Mesothelial cell of epicardium (in vitro differentiated cells): ENCODE measurements at places on chromosomes 7 and 10. TPM values are rescaled to one million over a fixed set of nuclear protein-coding genes. Genes with fewer than 3 reads are reported as not detected.

The RAB11FIP2 gene
- 29.5 to 32.5 TPM (median 31.8 TPM) in 3 replicates for total RNA-seq

DNA sequence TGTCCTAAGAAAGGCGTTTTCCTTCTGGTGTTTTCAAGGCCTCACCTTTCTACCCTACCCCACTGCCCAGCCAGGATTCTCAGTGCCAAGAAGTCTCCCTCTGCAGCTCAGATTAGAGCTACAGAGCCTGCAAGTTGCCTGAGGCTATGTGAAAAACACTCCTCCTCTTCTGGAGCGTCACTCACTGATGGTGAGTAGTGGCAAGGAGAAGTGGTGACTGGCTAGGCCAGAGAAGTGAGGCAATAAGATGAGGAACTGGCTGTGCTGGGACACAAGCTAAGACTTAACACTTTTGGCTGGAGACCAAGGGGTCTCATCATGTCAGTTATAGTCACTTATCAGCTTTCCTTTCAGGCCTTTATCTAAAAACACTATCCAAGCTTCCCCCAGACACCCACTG is 86.7 kb upstream of the PRKAR2B start:
- H3K27me3 ChIP-seq: peaks cover 4% of the 10 kb centered on the region
- H3K36me3 ChIP-seq: no peaks in the 10 kb centered on the region
- DNase-seq: no peak
- H3K4me3 ChIP-seq: no peak overlapping the region
- no peak overlapping the region for H3K27ac ChIP-seq

The VPS37D gene
- 15.4 to 16.7 TPM (median 16.1 TPM) in 3 replicates for total RNA-seq

- no peaks in the 10 kb centered on the region for H3K27me3 ChIP-seq
- no peak for DNase-seq
- peaks cover 5% of the 10 kb centered on the region for H3K4me1 ChIP-seq
- no peak overlapping the region for H3K4me3 ChIP-seq
These were observed 516.5 kb upstream of the ANKRD30A start for GRCh38 chr10:36608866-36609265.

- no peak for DNase-seq
- H3K27ac ChIP-seq: no peak overlapping the region
- no peaks in the 10 kb centered on the region for H3K36me3 ChIP-seq
- no peak overlapping the region for H3K4me3 ChIP-seq
- peaks cover 5% of the 10 kb centered on the region for H3K4me1 ChIP-seq
These were observed 995.7 kb downstream of the TYW1 start for GRCh38 chr7:67992287-67992686.

The KDM7A gene
- total RNA-seq: 6.5 to 8.4 TPM (median 6.6 TPM) in 3 replicates

- no peak for DNase-seq
- no peaks in the 10 kb centered on the region for H3K36me3 ChIP-seq
- H3K27me3 ChIP-seq: peaks cover 29% of the 10 kb centered on the region
- no peak overlapping the region for H3K4me3 ChIP-seq
- H3K27ac ChIP-seq: no peak overlapping the region
These were observed 65.8 kb downstream of the ENTPD1 start for GRCh38 chr10:95821720-95822119.

GRCh38 chr7:41637049-41637448 is 65.8 kb downstream of the INHBA start:
- no peaks in the 10 kb centered on the region for H3K27me3 ChIP-seq
- no peak overlapping the region for H3K4me3 ChIP-seq
- no peaks in the 10 kb centered on the region for H3K36me3 ChIP-seq
- no peaks in the 10 kb centered on the region for H3K4me1 ChIP-seq
- DNase-seq: no peak

- H3K27ac ChIP-seq: no peak overlapping the region
- DNase-seq: no peak
- H3K4me3 ChIP-seq: no peak overlapping the region
- H3K4me1 ChIP-seq: no peaks in the 10 kb centered on the region
These were observed 274.6 kb upstream of the ZNF32 start for GRCh38 chr10:43923328-43923727.

GRCh38 chr10:124737221-124737620 is 7.0 kb downstream of the FAM53B start:
- H3K27me3 ChIP-seq: no peaks in the 10 kb centered on the region
- peak overlapping the region; percentile 11 for H3K27ac ChIP-seq
- no peaks in the 10 kb centered on the region for H3K36me3 ChIP-seq
- peaks cover 82% of the 10 kb centered on the region for H3K4me1 ChIP-seq
- DNase-seq: no peak
- H3K4me3 ChIP-seq: no peak overlapping the region

GRCh38 chr10:69732147-69732825 is 69.4 kb upstream of the COL13A1 start:
- H3K27ac ChIP-seq: no peak overlapping the region
- no peak overlapping the region for H3K4me3 ChIP-seq
- H3K27me3 ChIP-seq: no peaks in the 10 kb centered on the region
- no peaks in the 10 kb centered on the region for H3K36me3 ChIP-seq
- DNase-seq: no peak
- H3K4me1 ChIP-seq: peaks cover 16% of the 10 kb centered on the region

The EIF3A gene
- 145 to 148 TPM (median 145 TPM) in 3 replicates for total RNA-seq

The CPA2 gene
- 0.54 to 0.73 TPM (median 0.72 TPM) in 3 replicates for total RNA-seq

The PIP gene
- total RNA-seq: not detected in 3 replicates

The ANKRD2 gene
- total RNA-seq: 0.20 to 0.24 TPM (median 0.20 TPM) in 3 replicates

The CCL26 gene
- total RNA-seq: not detected in 3 replicates

DNA sequence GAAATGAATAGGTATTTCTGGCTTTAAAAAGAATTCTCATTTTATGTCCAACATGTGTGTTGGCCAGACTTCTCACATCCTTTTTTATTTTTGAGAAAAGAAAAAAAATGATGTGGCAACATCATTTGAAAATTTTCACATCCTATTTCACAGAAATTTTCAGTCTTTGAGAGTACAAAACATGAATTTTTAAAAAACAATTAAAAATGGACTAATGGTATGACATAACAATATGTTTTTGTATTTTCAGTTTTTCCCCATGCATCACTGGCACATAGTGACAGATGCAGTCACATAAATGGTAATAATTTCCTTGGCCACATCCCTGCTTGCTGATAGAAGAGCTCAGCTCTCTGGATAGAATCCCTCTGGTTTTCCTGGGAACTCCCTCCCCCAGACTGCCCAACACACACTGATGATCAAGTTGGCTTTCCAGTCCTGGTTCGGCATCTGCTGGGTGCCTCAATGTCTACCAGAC is 188.5 kb upstream of the AGR3 start:
- H3K4me3 ChIP-seq: no peak overlapping the region
- no peaks in the 10 kb centered on the region for H3K36me3 ChIP-seq
- H3K4me1 ChIP-seq: no peaks in the 10 kb centered on the region
- no peak for DNase-seq

The TMEM178B gene
- total RNA-seq: 0.11 to 0.31 TPM (median 0.16 TPM) in 3 replicates

DNA sequence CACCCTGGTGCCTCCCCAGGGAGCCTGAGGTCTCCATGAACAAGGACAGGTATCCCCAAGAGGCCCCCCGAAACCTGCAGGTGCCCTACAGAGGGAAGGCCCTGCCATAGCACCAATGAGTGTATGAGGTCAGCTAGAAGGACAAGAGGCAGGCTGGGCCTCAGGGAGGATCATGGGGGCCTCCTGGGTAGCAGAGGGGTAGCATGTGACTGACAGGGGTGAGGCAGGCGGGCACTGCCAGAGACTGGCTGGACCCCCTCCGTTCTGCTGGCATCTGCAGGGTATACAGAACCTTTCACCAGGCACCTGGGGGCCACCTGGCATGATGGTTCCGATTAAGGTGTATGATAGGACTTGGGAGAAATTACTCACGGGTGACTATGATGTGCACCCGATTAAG is 79.2 kb upstream of the KCTD7 start:
- H3K4me1 ChIP-seq: no peaks in the 10 kb centered on the region
- DNase-seq: no peak
- H3K27ac ChIP-seq: no peak overlapping the region
- no peaks in the 10 kb centered on the region for H3K27me3 ChIP-seq
- no peak overlapping the region for H3K4me3 ChIP-seq
- peaks cover 23% of the 10 kb centered on the region for H3K36me3 ChIP-seq

The GARIN1A gene
- 3.4 to 4.1 TPM (median 3.5 TPM) in 3 replicates for total RNA-seq

GRCh38 chr10:9636216-9636615 is 1381.5 kb upstream of the CELF2 start:
- H3K27me3 ChIP-seq: peaks cover 6% of the 10 kb centered on the region
- no peak for DNase-seq
- H3K27ac ChIP-seq: no peak overlapping the region
- no peaks in the 10 kb centered on the region for H3K4me1 ChIP-seq
- no peak overlapping the region for H3K4me3 ChIP-seq
- H3K36me3 ChIP-seq: no peaks in the 10 kb centered on the region

The UNCX gene
- not detected in 3 replicates for total RNA-seq

GRCh38 chr10:96292971-96293920 is 11.0 kb upstream of the DNTT start:
- no peak overlapping the region for H3K27ac ChIP-seq
- peaks cover 14% of the 10 kb centered on the region for H3K4me1 ChIP-seq
- H3K4me3 ChIP-seq: no peak overlapping the region
- H3K27me3 ChIP-seq: peaks cover 7% of the 10 kb centered on the region
- H3K36me3 ChIP-seq: no peaks in the 10 kb centered on the region
- DNase-seq: no peak

The NODAL gene
- total RNA-seq: not detected in 3 replicates

GRCh38 chr10:93493162-93493561 is 3.2 kb upstream of the CEP55 start:
- no peaks in the 10 kb centered on the region for H3K36me3 ChIP-seq
- DNase-seq: no peak

The TAS2R5 gene
- total RNA-seq: 4.5 to 5.9 TPM (median 5.1 TPM) in 3 replicates

GRCh38 chr7:146554556-146554955 is 438.0 kb downstream of the CNTNAP2 start:
- H3K4me3 ChIP-seq: no peak overlapping the region
- no peaks in the 10 kb centered on the region for H3K4me1 ChIP-seq
- no peaks in the 10 kb centered on the region for H3K36me3 ChIP-seq
- DNase-seq: no peak

- DNase-seq: no peak
- H3K4me1 ChIP-seq: peaks cover 8% of the 10 kb centered on the region
These were observed 2.5 kb upstream of the HABP2 start for GRCh38 chr10:113550365-113550764.

GRCh38 chr10:373526-374309 is 238.5 kb downstream of the ZMYND11 start:
- no peak overlapping the region for H3K4me3 ChIP-seq
- no peaks in the 10 kb centered on the region for H3K27me3 ChIP-seq
- H3K4me1 ChIP-seq: peaks cover 80% of the 10 kb centered on the region
- DNase-seq: no peak

DNA sequence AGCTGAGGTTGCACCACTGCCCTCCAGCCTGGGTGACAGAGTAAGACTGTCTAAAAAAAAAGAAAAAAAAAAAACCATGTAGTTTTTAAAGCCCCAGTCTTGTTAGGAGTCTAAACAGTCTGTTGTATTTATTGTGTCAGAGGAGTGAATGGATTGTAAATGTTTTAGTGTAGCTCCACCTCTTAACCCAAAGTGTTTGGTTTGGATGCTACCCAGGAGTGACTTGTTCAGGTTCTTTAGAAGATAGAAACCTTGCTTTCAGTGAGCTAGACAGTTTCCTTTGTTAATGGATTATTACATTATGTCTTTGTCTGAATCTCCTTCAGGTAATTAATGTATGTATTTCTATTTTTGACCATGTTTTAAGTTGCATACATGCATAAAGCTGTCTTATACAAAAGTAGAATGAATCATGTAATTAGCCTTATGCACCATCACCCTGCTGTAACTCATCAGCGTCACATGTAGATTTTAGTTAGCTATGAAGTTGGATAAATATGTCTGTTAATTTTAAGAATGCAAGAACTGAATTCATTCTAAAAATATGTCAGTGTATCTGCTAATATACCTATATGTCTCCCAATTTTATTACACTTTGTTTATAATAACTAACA is 97.7 kb downstream of the TAF3 start:
- H3K4me3 ChIP-seq: no peak overlapping the region
- H3K4me1 ChIP-seq: peaks cover 4% of the 10 kb centered on the region
- DNase-seq: no peak

The IDI2 gene
- total RNA-seq: not detected in 3 replicates

The HTRA1 gene
- 12.2 to 13.1 TPM (median 12.5 TPM) in 3 replicates for total RNA-seq

GRCh38 chr10:110379831-110380230 is 75.1 kb upstream of the SMNDC1 start:
- peaks cover 24% of the 10 kb centered on the region for H3K4me1 ChIP-seq
- no peak overlapping the region for H3K27ac ChIP-seq
- H3K4me3 ChIP-seq: no peak overlapping the region
- no peaks in the 10 kb centered on the region for H3K27me3 ChIP-seq
- H3K36me3 ChIP-seq: no peaks in the 10 kb centered on the region

DNA sequence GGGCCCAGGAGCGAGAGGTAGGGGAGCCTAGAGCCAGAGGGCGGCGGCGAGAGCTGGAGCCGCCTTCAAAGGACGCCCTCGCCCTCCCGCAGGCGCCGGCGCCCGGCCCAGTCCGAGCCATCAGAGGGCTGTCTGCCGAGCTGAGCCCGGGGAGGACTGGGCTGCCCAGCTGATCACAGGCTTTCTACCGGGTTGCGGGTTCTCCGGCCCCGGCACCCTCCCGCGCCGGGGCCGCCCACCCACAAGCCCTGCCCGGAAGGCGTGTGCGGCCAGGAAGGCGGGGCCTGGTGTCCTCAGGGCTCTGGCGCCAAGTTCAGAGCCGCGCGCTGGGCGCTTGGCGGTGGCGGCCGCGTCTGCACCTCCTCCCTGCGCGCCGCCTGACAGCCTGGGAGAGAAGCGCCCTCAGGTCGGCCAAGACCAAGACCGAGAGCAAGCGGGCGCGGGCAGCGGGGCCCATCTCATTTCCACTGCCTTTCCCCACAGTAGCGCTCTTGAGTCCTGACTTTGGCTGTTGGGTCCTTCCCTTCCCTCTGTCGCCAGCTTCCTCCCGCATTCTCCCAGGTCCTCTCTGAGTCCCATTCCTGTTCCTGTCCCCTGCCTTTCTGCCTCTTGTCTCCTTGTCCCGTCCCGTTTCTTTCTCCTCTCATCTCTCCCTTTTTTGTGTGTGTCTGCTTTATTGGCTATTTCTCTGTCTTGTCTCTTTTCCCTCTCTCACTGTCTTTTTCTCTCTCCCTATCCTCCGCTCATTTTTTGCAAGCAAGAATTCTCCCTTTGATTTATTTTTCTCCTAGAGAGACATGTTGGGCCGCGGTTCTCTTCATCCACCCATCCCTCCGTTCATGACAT is 60.6 kb upstream of the MSMB start:
- no peaks in the 10 kb centered on the region for H3K36me3 ChIP-seq
- DNase-seq: no peak
- no peak overlapping the region for H3K27ac ChIP-seq
- peaks cover 14% of the 10 kb centered on the region for H3K4me1 ChIP-seq
- H3K27me3 ChIP-seq: peaks cover 23% of the 10 kb centered on the region

The HGF gene
- total RNA-seq: 14.1 to 18.8 TPM (median 15.1 TPM) in 3 replicates

- no peak overlapping the region for H3K27ac ChIP-seq
- H3K4me3 ChIP-seq: no peak overlapping the region
- no peak for DNase-seq
- H3K27me3 ChIP-seq: peaks cover 22% of the 10 kb centered on the region
These were observed 977.2 kb downstream of the LRMDA start for GRCh38 chr10:76408646-76409045.

The GFRA1 gene
- 38.7 to 42.4 TPM (median 40.8 TPM) in 3 replicates for total RNA-seq

The FFAR4 gene
- not detected in 3 replicates for total RNA-seq

The PRKCQ gene
- total RNA-seq: 2.3 to 2.4 TPM (median 2.3 TPM) in 3 replicates

- H3K4me3 ChIP-seq: no peak overlapping the region
- H3K4me1 ChIP-seq: peaks cover 35% of the 10 kb centered on the region
- peaks cover 14% of the 10 kb centered on the region for H3K27me3 ChIP-seq
- no peak overlapping the region for H3K27ac ChIP-seq
These were observed 186.2 kb upstream of the BMPER start for GRCh38 chr7:33719059-33719581.
